ENCODE measurements at places on chromosomes 1 and 21.

DNA sequence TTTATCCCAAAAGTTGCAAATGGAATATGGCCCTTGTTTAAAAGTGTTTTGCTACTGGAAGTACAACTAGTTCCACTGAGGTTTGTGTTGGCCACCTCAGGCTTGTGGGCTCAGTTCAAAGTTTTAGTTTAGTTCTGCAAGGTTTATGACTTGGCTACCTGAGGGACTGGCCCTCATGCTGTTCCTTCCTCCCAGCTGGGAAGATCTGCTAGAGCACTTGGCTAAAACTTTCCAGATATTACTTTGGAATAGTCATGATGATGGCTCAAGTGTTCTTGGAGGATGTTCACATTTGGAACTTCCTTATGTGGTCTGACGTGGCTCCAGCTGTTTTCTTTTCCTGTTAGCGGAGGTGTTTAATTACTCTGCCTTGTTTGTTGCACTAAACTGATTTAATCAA is 110.2 kb upstream of the IVNS1ABP start:
- peak; percentile 64 for DNase-seq

DNA sequence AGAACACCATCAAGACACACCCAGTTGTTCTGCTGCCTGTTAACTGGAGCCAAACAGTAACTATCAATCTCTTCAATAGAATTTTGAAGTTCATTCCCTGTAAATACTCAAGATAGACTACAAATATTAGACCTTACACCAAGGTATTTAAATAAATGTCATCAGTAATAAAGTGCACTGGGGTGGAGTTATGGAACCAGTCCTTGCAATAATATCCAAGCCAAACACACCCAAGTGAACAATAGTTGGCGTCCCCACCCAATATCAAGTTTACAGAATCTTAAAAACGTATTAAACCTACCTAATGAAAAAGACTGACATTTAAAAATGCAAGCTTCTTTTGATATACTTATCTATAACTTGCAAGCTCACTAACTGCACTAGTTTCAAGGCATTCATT is 2.7 kb downstream of the SERBP1 start:
- DNase-seq, result no peak

- DNase-seq, result no peak
These were observed 116.6 kb upstream of the ZBTB40 start for GRCh38 chr1:22334860-22335550.

- peak; percentile 90 for DNase-seq
These were observed 27.6 kb upstream of the ZNF697 start for GRCh38 chr1:119675349-119676345.

DNA sequence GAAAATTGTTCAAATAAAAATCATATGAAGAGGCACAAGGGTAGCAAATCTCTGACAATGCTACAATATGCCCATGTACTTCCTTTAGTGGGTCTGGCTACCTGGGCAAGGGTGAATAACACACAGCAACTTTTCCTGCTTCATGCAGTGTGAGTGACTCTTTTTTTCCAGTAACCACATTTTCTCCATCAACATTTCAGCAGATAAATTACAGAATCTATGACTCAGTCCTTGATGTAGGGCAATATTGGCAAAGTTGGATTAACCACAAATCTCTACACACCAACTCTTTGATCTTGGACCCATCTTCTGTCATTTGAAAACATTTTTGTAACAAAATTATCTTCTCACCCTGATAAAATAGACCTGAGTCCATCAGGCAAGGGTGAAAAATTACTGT is 31.7 kb downstream of the ERICH3 start:
- DNase-seq, result no peak

DNA sequence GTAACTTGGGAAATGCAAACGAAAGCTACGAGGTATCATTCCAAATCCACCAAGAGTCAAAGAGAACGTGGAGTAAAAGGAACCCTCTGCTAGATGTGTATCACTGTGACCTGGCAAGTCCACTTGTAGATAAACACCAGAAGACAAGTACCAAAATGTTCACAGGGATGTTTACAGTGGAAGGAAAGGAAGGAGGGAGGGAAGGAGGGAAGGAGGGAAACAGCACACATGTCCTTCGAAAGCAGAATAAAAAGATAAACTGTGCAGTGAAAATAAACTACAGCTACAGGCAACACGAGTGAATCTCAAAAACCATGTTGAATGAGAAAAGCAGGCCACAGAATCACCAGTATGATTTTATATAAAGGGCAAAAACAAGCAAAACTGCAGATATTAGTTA is 59.9 kb downstream of the TP53BP2 start:
- no peak for DNase-seq

- no peak for DNase-seq
These were observed 2.3 kb downstream of the OR14K1 start for GRCh38 chr1:247740721-247741120.

DNA sequence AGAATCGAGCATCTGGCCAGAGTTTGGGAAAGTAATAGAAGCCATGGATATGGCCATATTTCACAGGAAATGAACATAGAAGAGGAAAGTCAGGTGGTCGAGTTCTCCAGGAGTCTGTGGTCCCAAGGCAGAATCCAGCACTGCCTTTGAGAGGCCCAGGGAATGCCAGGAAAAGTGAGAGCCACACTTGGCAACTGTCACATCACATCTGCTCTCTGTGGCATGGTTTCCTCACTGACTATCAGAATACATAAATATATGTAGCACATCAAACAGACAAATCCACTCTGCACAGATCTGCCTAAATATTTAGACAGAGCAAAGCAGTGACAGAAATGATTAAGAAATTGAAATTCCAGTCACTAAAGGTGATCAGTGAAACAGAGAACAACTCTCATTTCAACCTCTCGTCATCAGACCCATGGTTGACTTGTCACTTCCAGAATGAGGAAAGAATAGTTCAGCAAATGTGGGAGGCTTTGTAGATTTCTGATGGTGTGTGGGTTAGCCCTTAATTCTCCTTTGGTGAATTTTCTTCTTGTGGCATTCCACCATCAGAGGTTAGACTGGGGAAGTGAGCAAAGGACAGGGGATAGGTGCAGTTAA is 58.8 kb upstream of the MAN1A2 start:
- no peak for DNase-seq

DNA sequence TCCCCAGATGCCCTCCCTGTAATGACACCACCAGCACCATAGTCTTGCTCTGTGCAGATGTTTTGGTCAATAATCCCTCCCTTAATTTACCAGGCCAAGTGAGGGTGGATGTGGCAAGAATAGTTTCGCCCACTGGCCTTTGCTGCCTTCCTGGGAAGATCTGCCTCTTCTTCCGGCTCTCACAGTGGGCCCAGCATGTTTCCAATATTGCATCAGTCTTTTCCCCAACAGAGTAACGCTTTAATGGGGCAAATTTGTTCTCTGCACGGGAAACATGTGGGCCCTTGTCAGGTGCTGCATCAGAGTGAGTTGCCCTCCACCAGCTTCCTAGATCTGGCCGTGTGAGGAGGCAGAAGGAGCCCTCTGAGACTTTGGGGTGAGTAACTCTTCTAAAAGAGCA is 12.0 kb upstream of the ALX3 start:
- no peak for DNase-seq

GRCh38 chr1:9606948-9607347 is 18.2 kb downstream of the TMEM201 start:
- DNase-seq, result no peak

GRCh38 chr1:93723733-93724270 is 42.2 kb upstream of the BCAR3 start:
- no peak for DNase-seq

- no peak for DNase-seq
These were observed 831 bp upstream of the FOXD2 start for GRCh38 chr1:47436979-47437446.

DNA sequence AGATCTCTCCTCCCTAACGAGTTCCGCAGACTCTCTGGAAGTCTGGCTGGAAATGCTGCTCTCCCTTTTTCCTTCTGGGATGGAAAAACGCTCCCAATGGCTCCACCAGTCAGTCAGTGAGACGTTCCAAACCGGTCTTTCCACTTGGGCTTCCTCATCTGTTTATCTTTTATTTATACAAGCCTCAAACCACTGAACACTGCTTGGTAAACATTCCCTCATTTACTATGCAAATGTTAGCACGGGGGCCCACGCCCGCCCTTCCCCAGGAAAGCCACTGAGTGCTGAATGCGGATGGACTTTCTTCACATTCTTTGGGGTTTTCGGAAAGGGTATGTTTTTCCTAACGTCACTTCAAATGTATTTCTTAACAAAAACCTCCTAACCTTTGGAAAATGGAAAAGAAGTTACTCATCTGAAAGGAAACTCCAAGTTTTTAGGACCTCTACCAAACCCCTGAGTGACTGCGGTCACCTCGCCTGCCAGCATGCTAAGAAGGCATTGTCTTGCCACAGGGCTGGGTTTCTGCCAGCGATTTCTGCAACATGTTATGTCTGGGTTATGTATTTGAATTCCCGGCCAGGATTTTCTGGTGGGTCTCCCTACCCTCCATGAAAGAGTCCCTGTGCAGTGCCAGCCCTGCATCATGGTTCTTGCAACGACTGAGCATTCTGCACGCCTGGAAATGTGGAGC is 14.0 kb upstream of the UMODL1 start:
- DNase-seq, result no peak

GRCh38 chr1:232923739-232924386 is 26.5 kb upstream of the NTPCR start:
- no peak for DNase-seq
